T47D (cell line): ENCODE measurements at places on chromosomes 4 and X.

DNA sequence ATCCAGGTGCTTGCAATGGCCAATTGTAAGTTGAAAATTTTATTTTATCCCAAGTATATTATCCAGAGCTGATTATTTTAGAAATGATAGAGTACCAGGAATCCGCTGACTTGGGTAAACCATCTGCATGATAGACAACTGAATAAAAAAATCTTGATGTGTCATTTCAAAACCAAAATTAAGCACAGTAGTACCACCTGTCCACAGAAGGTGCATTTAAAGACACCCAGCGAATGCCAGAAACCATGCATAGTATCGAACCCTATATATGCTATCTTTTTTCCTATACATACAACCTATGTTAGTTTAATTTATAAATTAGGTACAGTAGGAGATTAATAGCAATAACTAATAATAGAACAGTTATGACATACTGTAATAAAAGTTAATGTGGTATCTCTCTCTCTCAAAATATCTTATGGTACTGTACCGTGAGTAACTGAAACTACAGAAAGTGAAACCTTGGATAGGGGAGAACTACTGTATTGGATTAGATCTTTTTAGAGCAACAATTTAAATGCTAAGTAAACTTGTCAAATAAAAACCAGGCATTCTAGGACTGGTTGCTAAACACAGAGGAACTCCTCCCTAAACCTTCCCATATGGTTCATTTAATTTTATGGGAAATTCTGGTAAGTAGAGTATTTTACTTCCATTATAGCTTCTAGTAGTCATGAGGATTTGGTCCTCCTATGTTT lies 6.2 kb downstream of the NEIL3 start:
- DNase-seq: no peak

GRCh38 chrX:106100442-106100841 lies 61.9 kb upstream of the SERPINA7 start:
- no peak for DNase-seq

DNA sequence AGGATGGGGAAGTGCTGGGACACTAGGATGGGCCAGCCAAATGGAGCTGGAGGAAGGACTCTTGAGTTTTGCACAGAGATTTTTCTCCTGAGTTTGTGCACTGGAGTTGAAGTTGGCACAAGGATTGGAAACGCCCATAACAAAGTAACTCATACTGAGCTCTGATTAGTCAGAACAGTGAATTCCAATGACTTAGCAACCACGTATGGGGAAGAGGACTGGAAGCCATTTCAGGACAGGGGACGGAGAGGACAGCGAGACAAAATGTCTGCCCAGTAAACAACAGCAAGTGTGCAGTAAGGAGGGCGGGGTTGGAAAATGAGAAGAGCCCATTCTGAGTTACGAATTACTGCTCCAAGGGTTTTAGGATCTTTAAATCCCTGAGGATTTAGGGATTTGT lies 5.9 kb downstream of the RIPPLY1 start:
- DNase-seq: no peak

GRCh38 chrX:134004084-134004483 lies 18.7 kb upstream of the GPC3 start:
- DNase-seq: no peak

GRCh38 chrX:42491137-42491907 lies 286.6 kb downstream of the PPP1R2C start:
- DNase-seq: no peak

DNA sequence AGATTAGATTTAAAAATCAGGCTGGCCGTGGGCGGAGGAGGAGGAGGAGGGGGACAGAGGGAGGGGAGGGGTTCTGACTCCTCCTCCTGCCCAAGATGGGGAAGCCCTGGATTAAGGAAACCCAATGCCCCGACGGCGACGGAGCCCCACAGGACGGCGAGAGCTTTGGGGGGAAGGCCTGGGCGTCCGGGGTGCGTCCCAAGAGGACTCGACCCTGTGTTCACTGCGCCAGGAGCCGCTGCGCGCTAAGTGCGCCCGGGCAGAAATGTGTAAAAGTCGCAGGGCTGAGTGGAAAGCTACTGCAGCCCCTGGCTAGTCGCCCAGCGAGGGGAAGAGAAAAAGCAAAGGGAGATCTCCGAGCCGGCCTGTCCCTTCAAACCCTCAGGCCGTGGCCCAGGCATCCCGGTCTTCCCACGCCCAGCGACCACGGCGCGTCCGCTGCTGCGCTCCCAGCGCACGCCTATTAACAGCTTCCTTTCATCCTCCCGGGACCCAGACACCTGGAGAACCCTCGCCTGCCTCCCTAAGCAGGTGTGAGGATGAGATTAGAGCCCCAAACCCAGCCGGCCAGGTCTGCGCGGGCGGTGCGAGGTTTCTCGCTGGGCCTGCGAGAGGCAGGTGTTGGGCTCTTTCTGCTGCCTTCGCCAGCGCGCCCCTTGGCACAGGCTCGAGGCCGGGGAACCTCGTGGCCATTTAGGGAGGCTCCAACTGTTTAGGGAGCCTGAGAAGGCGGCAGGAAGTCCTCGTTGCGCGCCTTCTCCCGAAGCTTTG lies 1.4 kb upstream of the RPS6KA3 start:
- no peak for DNase-seq

DNA sequence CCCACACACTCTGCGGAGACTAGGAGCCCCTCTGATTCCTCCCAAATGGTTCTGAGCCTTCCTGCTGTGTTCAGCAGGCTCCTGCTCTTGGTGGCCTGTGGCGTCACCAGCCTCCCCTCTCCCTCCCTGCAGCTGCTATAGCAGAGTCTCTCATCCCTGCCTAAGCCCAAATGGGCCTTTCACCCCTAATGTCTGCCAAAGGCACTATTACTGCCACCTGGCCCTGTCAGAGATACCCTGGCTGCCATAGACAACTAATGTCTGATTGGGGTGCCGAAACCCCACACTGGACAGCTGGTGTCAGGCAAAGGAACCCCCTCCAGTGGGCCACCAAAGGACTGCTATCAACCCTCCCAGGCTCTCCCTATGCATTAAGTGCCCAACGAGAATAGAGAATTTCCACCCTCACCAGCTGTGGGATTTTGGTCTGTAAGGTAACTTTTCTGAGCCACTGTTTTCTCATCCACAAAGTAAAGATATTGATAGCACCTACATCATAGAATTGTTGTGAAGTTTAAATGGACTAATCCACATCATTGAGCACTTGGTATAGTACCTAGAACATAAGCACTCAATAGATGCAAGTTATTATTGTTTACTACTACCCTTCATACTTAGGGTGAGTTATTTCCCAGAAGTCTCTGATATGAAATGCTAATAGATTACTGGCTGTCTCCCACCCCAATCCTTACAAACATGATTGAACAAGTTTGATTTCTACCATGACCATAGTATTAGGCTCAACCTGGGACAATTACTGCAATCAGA lies 421.3 kb downstream of the MID1IP1 start:
- no peak for DNase-seq

GRCh38 chr4:39118034-39118658 lies 56.1 kb downstream of the KLHL5 start:
- DNase-seq: no peak

DNA sequence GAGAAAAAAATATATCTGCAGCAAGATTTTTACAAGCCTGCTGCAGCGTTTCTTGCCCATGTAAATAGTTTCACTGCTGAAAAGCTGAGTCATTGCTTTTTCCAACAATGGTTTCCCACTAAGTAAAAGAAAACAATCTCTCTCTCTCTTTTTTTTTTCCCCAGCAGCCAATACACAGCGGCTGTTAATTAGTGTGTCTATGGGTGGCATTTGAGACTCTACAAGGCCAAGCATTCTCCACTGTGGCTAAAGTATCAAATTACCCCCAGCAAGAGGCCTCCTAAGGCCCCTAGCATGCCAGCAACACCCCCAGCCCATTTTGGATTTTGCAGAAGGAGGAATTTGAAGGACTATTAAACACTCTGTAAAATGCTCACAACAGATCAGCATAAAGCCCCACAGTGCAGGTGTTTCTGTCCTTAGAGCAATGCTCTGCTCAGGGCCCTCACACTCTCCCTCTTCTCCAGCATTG lies 837.4 kb downstream of the TRIML1 start:
- peak; percentile 15 for DNase-seq

DNA sequence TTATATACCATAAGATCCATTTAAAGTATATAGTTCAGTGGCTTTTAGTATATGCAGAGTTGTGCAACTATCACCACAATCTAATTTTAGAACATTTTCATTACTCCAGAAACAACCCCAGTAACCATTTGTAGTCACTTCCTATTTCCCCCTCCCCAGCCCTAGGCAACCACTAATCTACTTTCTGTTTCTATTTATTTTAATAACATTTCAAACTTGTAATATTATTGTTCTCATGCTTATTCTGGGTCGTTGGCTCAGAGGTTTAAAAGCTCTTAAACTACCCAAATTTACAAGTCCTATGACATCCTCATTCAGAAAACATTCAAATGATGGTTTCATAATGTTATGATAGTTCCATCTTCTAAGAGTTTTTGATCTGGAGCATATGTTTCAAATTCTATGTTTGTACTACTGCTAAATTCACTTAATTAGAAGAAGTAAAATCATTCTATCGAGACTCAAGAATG lies 18.4 kb downstream of the XIAP start:
- DNase-seq: no peak

GRCh38 chr4:24745172-24745895 lies 50.0 kb upstream of the SOD3 start:
- DNase-seq: no peak

- no peak for DNase-seq
These were observed 4.4 kb upstream of the APBB2 start for GRCh38 chr4:41218703-41219102.

DNA sequence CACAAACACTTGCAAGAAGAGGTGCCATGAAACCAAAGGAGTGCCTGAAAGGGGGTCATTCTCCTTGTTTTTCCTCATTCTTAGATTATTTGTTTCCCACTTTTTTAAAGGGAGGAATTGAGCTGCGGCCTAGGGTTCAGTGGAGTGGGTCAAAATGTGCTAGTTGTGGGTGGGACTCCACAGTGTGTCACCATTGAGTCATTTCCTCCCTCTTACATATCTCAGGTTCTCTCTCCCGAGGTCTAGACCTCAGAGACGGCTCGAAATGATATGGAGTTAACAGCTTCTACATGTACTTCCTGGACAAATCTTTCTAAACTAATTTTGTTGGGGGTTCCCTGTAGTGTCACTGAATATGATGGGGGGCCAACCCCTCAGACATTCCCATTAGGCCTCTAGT lies 328.4 kb upstream of the SPANXN1 start:
- DNase-seq: no peak

GRCh38 chrX:49053223-49054072 lies 5.4 kb upstream of the CCDC120 start:
- DNase-seq: peak; percentile 64

DNA sequence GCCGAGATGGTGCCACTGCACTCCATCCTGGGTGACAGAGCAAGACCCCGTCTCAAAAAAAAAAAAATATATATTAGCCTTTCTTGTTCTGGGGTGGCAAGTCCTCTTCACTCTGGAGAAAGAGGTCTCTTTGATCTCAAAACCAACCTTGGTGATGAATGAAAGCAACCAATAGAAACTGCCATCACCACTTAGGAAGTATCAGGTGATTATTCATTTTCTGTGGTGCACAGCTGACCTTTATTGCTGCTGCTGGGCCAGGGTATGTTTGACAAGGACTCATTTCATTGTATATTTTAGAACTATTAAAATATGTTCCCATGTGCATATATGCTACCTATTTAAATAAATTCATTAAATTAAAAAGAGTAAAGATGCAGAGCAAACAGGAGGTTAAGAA lies 76.0 kb upstream of the KIT start:
- no peak for DNase-seq

- peak; percentile 28 for DNase-seq
These were observed 102.6 kb upstream of the PRKX start for GRCh38 chrX:3815896-3816664.

- no peak for DNase-seq
These were observed 78.6 kb downstream of the CLCN5 start for GRCh38 chrX:50000937-50001542.

- DNase-seq: no peak
These were observed 178.8 kb downstream of the CAMK2D start for GRCh38 chr4:113582737-113583136.

- DNase-seq: no peak
These were observed 71.6 kb downstream of the ADAM29 start for GRCh38 chr4:174989791-174990190.

- DNase-seq: no peak
These were observed 118.6 kb upstream of the TAPT1 start for GRCh38 chr4:16344853-16345252.

- no peak for DNase-seq
These were observed 19.4 kb downstream of the GPM6B start for GRCh38 chrX:13797512-13797911.

DNA sequence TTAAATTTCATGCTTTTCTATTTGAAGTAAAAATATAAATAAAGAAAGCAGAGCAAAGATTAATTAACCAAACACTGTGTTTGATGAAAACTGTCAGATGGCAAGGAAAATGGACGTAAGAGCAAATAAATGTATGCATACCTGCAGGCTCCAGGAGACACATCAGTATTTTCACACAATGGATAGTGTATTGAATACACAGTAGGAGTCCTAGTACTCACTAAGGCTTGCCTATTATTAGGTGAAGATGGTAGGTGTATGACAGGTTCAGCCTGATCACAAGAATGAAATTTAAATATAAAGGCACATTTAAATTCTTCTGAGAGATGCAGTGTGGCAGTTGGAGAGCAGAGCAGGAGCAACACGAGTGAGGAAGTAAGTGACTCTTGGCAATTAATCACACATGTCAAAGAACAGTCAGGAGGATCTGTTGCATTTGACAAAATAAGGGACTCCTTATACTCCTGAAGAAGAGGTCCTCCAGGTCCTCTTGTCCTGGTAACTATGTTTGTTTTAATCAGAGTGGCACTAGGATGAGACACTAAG lies 106.0 kb upstream of the NDST4 start:
- DNase-seq: no peak

DNA sequence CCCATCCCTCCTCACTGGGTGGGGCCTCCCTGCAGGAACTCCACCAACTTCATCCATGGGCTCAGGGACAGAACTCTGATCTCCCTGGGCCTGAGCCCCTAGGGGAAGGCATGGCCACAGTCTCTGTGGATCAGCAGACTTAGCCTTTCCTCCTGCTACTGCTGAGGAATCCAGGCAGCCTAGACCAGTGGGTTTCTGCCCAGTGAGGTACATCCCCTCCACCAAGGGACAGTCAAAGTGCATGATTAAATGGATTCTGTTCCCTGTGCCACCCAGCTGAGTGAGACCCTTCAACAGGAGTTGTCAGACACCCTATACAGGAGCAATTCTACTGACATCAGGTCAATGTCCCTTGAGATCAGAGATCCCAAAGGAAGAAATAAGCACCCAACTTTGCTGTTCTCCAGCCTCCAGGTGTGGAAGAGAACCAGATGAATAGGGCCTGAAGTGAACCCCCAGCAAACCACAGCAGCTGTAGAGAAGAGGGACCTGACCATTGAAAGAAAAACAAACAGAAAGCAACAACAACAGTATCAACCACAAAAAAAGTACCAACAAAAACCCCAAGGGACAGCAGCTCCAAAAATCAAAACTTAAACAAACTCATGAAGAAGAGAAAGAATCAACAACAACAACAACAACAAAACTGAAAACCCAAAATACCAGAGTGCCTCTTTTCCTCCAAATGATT lies 84.8 kb downstream of the CHIC1 start:
- DNase-seq: no peak

GRCh38 chrX:120560842-120561633 lies at the start of gene CUL4B:
Gene CUL4B (minus strand): TSS chrX:120560962. CDS start chrX:120560638, 324 bp downstream.
- peak; percentile 18 for DNase-seq
